ENCODE measurements at places on chromosomes 12 and 14. TPM values are rescaled to one million over a fixed set of nuclear protein-coding genes. Genes with fewer than 3 reads are reported as not detected.

Gene CYP27B1
- 6.6 TPM for total RNA-seq

Gene PTPRQ
- not detected for total RNA-seq

DNA sequence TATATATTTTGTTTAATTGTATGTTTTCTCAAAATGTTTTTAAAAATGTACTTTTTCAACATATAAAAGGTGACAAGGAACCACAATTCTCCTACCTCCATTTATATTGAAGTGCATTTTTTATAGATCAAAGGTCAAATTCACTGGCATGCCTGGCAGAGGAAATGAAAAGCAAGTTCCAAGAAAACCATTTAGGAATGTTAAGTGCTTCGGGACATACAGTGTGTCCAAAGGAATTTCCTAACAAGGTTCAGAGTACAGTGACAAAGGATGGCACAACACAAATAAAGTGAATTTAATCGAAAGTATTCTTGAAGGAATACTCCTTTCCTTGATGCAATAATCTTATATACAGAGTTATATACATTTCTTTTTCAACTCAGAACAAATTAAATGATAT lies 242.3 kb downstream of the CCER1 start:
- DNase-seq: no peak

Gene CCDC197
- not detected for total RNA-seq

Measured in OCI-LY7 (cell line).